ENCODE measurements at places on chromosomes 12 and 14.

- DNase-seq: no peak
These were observed 48.2 kb downstream of the CRY1 start for GRCh38 chr12:107045186-107045585.

DNA sequence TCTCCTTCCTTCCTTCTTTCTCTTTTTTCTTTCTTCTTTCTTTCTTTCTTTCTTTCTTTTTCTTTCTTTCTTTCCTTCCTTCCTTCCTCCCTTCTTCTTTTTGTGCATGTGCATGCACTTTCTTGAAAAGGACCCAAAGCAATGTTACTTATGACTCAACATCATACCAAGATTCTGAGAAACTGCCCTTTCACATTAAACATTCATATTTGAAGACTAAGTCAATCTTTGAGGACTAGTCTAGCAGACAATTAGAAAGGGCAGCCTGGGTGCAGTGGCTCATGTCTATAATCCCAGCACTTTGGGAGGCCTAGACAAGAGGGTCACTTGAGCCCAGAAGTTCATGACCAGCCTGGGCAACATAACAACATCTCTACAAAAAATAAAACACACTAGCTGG, 212.8 kb upstream of the KITLG start:
- no peak for DNase-seq

- DNase-seq: no peak
These were observed 1125.7 kb upstream of the FLRT2 start for GRCh38 chr14:84404246-84404645.

- DNase-seq: no peak
These were observed 103.0 kb downstream of the SAMD4A start for GRCh38 chr14:54669721-54670561.

DNA sequence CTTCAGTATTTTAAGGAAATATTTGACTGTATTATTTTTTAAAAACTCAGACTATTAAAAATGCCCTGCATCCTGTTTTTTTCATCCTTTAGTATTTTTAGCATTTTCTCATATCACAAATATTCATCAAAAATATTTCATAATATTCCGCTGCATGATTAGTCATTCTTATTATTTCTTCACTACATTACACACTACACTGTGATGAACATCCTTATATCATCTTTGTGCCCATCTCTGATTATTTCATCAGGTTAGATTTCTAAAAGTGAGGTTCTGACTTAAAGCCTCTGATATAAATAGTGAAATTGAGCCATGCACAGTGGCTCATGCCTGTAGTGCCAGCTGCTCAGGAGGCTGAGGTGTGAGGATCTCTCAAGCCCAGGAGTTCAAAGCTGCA, 8.1 kb downstream of the COCH start:
- no peak for DNase-seq

DNA sequence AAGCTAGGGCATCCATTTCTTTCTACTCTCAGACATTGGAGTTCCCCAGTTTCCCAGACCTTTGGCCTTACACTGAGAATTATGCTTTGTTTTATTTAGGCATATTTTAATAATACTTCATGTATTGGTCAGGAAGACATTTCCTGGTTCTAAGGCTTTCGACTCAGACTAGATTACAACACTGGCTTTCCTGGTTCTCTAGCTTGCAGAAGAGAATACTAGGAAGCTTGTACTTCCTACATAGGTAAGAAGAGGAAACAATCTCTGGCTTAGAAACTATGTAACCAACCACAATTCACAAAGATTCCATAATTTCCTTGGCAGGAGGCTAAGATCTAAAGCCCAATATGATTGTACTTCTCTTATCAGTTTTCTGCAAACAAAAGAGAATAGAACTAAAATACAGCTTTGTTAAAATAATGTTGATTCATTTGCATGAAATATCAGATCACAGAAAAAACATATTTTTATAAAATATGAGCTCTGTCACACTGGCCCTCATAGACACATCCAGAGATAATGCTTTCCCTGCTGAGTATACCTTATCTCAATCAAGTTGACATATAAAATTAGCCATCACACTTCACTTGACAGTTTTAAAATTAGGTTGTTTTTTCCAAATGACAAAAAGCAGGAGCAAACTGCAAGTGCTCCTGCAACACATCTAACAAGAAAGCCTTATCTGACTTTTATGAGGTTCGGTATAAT, 30.5 kb downstream of the CLEC2D start:
- no peak for DNase-seq

DNA sequence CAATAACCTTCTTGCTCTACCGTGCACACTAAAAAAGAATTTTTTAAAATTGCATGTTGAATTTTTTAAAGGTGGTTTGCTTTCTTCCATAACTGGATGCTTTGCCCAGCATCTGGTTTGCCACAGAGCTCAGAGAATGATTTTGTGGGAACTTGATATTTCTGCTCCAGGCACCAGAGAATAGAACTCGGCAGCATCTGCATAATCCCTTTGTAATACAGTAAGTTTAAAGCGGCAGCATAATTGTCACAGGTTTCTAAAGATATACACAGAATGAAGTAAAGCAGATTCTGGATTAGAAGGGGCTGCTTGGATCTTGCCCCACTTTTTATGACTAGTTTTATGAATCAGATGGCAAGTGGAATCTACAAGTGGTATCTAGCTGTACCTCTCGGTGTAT, 352.0 kb downstream of the NPAS3 start:
- DNase-seq: no peak

DNA sequence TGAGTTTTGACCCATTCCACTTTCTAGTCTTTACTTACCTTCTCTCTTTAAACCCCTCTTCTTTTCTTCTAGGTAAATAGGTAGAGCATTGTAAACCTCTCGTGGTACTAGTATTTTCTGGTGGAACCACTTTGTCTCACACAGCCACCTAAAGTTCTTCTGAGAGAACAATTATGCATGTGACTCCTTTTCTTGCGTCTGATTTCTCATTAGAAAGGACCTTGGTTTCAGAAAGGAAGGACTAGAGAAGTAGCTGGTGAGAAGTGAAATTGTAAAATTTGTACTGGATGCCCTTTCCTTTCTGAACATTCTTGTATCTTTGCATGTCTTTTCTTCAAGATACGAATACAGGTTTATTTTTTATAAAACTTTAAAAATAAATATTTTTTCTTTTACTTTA, 99.0 kb downstream of the NUBPL start:
- DNase-seq: no peak

- no peak for DNase-seq
These were observed 46.2 kb downstream of the ABCC9 start for GRCh38 chr12:21894792-21895595.

DNA sequence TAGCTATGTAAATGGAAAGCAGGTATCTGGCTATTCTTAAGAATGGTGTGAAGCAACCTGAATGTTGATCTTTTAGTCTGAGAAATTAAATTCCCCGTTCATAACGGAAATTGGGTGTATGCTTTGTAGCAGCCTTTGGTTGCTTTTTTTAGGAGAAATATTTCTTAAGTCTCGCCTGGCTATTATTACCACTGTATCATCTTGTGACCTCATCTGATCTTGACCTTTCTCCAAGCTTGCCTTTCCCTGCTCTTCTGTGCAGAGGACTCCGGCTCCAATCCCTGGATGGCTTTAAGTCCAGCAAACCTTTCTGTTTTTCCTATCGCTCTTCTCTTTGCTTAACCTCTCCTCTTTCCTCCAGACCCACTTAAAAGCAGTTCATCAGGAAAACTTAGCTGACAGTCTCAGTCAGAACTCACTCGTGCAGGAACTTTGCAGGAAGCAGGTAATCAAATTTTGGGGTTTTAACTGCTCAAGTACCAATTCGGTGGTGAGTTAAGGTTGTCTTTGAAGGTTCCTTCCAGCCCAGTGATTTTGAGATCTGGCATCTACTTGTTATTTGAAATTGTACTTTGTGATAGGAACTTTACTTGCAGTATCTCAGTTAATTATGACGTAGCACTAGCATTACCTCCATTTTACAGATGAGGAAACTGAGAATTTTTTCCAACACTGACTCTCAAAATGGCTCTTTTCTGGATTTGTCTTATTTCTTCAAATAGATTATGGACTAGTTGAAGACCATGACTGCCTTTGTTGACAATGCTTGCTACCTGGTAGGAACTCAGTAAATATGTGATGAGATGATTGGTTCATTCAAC, 14.1 kb downstream of the PPFIBP1 start:
- no peak for DNase-seq

- peak; percentile 5 for DNase-seq
These were observed 47.3 kb downstream of the PTCSC3 start for GRCh38 chr14:36129181-36129580.

- DNase-seq: no peak
These were observed 83.4 kb downstream of the STXBP6 start for GRCh38 chr14:24966579-24966964.

DNA sequence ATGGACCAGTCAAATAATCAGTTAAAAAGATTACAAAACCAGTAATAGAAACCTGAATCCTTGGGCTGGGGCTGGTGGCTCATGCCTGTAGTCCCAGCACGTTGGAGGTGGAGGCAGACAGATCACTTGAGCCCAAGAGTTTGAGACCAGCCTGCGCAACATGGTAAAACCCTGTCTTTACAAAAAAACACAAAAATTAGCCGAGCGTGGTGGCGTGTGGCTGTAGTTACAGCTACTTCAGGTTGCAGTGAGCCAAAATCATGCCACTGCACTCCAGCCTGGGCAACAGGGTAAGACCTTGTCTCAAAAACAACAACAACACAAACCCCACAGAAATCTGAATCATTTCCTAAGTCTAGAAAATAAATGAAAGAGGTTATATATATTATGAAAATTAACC, 100.6 kb downstream of the HEATR5A start:
- DNase-seq: no peak

DNA sequence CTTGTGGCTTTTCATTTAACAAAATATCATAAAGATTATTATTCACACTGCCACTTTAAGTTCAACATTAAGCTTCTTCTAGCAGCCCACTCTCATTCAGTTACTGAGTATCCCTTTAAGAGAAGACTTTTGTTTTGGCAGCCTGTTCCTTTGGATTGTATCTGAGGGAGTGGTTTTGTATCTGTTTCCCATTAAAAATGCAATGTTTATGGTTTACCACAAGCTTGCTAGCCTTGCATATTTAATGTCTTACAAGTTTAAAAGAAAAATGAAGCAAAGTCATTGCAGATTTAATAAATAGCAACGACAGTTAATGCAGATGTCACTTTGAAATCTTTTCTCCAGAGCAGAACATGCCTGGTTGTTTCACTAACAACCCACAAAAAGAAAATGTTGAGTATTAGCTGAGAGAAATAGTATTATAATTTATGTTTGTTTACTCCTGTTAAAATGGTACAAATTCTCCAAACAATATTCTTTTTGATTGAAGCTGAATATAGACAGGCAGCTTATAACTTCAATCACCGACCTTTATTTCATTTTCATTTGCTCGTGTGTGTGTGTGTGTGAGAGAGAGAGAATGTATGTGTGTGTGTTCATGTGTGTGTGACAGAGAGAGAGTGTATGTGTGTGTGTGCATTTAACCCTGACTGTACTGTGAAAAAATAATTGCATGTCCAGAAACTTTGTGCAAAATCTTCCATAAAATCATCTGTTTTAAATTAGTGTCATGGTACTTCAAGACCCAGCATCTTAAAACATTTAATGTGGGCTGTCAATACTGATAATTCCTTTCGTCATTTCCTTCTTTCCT, 1.8 kb downstream of the DCN start:
- DNase-seq: no peak

All from nephron progenitor cell (in vitro differentiated cells).